ENCODE measurements at places on chromosomes 1 and 21.

GRCh38 chr1:47841356-47841755 lies 155.8 kb downstream of the TRABD2B start:
- no peak for DNase-seq

- DNase-seq, result no peak
Measured at GRCh38 chr1:201840055-201840454, 11.1 kb downstream of the IPO9 start.

DNA sequence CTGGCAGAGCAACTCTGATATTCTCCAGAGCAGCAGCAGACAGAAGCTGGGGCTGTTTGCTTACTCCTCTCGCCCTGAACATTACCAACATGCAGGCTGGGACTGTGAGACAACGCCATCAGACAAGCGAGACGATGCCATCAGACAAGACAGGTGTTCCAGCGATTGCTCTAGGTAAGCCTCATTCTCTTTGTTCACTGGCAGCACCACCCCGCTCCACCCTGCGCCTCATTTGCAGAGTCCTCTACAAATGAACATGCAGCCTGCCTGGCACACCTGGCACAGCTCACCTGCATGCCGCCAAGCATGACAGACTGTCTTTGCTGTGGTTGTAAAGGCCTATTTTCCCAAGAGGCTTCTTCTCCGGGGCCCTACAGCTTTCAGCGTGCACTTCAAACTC lies 346.2 kb downstream of the SMYD3 start:
- DNase-seq, result no peak

GRCh38 chr21:26849428-26850115 lies 4.4 kb upstream of the ADAMTS1 start:
- no peak for DNase-seq

GRCh38 chr1:152960452-152961044 lies 9.9 kb upstream of the SPRR4 start:
- no peak for DNase-seq

DNA sequence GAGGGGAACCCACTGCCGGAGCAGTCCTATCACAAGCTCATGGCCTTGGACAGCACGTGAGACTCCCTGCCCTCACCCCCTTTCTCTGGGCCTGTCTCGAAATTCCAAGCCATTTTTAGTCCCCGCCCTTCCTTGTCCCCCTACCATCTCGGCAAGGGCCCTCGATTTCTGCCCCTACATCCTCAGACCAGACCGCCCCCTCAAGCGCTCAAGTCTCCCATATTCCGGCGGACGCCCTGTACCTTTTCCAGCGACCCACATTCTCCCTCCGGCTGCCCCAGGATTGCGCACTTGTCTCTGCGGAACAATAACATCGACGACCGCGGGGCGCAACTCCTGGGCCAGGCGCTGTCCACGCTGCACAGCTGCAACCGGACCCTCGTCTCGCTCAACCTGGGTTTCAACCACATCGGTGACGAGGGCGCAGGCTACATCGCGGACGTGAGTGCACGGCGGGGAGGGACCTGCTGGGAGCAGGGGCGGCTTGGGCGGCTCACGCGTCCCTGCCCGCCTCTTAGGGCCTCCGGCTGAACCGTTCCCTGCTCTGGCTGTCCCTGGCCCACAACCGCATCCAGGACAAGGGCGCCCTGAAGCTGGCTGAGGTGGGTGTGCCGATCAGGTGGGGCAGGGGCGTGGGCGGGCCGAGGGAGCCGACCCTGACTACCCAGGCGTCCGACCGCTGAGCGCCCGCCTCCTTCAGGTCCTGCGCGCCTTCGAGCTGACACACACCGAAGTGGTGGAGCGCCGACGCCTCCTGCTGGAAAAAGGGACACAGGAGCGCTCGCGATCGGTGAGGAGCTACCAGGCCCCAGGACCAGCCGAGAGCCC lies 7.0 kb downstream of the LRRC71 start:
- peak; percentile 27 for DNase-seq

- no peak for DNase-seq
Measured at GRCh38 chr1:229474509-229474908, 33.6 kb downstream of the NUP133 start.

DNA sequence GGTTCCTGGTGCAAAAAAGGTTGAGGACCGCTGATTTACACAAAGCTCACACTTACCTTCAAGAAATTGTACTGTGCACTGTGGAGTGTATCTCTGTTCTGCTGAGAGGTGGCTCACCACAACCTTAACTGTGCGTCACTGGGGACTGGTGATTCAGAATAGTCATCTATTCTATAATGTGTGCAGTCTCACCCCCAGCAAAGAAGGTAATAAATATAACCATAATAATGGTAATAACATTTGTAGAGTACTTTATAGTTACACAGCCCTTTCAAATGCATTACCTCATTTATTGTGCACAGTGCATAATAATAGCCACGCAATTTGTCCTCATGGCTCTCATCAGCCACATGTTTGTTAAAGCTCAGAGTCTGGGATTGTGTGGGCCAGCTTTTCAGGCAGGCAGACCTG lies 59.4 kb upstream of the DUSP10 start:
- DNase-seq, result no peak

DNA sequence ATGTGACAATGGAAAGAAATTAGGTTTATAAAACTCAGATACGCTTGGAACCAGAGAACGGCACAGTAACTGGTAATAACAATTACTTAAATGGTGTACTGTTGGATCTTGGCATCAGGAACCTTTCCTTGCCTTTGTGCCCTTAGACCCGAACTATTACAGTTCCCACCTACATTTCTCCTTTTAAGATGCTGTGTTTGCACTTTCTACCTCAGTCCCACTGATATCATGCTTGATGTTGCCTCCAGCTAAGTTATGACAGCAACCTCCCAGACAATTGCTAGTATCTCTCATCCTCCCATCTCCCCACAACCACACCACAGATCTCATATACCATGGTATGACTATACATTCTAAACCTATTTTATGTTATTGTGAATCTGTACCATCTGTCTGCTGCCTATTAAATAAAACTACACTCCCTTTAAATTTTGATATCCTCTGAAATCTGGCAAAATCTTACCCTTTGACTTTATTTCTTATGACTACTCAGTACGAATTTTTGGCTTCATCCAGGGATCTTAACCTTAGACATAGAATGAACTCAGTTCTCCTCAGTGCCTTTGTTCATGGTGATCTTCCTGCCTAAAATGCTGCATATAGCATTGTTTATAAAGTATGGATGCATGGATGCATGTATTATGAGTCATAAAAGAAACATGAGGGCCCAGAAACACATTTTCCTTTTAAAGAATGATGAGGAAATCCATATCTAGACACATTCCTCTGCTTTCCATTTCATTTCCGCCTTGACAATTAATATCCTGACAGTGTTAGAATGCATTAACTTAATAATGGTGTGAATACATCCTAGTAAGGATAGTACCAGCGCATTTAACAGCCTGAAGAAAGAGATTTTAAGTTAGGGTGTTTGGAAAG lies 64.1 kb downstream of the LRRC8D start:
- DNase-seq, result no peak

- no peak for DNase-seq
Measured at GRCh38 chr21:46214478-46215340, 13.9 kb downstream of the LSS start.

GRCh38 chr1:219432191-219432606 lies 180.7 kb downstream of the ZC3H11B start:
- no peak for DNase-seq

- no peak for DNase-seq
Measured at GRCh38 chr1:24400065-24400464, 13.5 kb downstream of the STPG1 start.

- no peak for DNase-seq
Measured at GRCh38 chr1:93347334-93347899, 1.7 kb downstream of the DR1 start.

GRCh38 chr1:214108097-214108446 lies 120.3 kb downstream of the PROX1 start:
- no peak for DNase-seq

- no peak for DNase-seq
Measured at GRCh38 chr1:204831186-204831585, 39.5 kb upstream of the NFASC start.

DNA sequence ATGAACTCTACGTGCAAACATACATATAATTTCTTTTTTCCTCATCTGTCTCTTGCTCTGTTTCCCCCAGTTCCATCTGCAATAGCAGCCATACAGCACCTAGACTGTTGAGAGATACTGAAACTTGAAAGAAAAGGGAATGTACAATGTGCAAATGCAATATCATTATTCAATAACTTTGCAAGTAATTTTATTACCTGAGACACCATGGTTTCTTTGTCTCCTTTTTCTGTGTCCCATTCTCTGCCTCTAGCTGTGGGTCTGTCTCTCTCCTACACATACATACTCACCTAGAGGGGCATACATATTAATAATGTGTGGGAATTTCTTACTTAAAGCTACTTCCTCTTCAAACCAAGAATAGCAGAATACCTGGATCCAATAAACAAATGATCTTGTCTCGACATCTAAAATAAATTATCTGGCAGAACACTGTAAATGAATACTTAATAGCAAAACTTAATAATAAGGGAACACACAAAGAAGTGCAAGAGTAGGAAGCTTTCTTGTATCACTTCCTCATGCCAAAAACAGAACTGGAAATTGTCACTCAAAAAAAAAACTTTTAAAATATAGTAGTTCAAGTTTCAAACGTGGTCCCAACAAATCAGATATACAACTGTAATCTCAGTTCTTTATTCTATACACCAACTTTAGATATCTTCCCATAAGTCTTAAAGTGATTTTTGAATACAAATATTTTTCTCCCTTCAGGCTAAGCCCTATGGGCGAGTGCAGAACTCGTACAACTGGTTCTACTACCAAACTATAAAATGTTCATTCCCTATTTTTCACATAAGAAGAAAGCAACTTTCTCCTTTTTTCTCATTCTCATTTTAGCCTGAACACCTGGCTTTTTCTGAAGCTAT lies 194.6 kb downstream of the NRIP1 start:
- DNase-seq, result no peak

DNA sequence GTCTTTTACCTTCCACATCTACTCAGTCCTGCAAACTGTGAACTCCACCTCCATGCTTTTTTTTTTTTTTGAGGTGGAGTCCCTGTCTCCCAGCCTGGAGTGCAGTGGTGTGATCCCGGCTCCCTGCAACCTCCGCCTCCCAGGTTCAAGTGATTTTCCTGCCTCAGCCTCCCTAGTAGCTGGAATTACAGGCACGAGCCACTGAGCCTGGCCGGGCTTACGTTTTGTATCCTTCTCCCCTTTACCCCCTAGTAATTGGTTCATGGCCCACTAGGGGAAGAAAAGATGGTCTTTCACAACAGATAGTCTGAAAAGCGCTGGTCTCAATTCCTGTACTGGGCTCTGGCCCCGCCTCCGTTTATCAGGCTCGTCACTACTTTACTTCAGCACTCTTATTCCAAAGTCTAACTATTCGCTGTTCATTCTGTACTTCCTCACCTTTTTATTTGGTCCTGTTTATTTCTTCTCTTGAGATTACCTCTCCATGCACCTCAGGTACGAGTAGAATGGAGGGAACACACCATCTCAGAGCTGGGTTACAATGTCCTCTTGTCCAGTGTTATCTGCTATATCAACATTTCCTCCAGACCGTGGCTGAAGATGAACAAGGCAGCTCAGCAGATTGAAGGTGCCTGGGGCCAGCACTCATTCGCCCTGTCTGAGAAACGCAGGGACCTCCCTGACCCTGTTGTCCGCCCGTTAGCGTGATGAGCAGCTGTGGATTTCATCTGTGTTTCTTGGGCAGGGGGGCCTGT lies 16.2 kb downstream of the CNST start:
- DNase-seq, result no peak

All from stimulated activated CD4-positive, alpha-beta T cell treated with anti-CD3 and anti-CD28 coated beads, TNF-alpha, amount 100 ng/mL, for 1 hour (primary cell).